ENCODE measurements at places on chromosomes 2 and 18. TPM values are rescaled to one million over a fixed set of nuclear protein-coding genes. Genes with fewer than 3 reads are reported as not detected.

CFAP65 gene
- polyA plus RNA-seq, result 0.06 TPM

NMUR1 gene
- 0.37 TPM for polyA plus RNA-seq

IL18R1 gene
- polyA plus RNA-seq, result 19.7 TPM

SERPINB10 gene
- not detected for polyA plus RNA-seq

- peaks cover 8% of the 10 kb centered on the region for H3K4me1 ChIP-seq
- H3K36me3 ChIP-seq, result no peaks in the 10 kb centered on the region
- no peaks in the 10 kb centered on the region for H3K27me3 ChIP-seq
- no peak overlapping the region for H3K4me3 ChIP-seq
- no peak overlapping the region for H3K27ac ChIP-seq
Measured at GRCh38 chr18:27954226-27954625, 222.7 kb downstream of the CDH2 start.

POTEC gene
- not detected for polyA plus RNA-seq

DNA sequence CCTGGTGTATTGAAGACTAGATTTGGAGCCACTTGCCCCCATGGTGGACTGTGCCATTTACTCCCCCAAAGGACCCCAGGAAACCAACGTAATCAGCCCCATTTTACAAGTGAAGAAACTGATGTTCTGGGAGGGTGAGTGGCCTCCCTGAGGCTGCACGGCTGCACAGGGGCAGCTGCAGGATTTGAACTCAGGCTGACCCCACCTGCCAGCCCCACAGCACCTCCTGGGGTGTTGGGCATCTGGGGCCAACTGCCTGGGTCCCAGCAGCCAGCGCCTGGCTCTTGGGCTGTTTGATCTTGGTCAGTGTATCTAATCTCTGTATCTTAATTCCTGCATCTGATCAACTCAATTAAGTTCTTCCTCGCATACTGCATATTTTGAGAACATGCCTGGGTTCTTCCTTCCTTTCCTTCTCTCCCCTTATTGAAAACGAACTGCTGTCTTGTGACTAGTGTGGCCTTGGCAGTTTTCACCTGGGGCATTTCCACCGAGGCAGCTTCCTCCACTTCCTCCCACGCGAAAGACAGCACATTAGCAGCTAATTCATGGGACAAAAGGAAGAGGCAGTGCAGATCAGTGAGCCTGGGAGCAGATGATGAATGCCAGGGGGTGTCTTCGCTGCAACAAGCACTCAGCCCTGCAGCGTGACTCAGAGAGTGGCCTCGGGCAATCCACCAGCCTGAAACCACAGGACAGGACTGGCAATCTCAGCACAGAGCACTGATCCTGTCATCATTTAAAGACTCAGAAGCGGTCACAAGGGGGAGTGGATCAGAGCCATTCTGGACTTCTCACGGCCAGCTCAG, 184.1 kb upstream of the RAB12 start:
- no peak overlapping the region for H3K27ac ChIP-seq
- no peak for DNase-seq
- H3K4me1 ChIP-seq, result no peaks in the 10 kb centered on the region
- H3K4me3 ChIP-seq, result no peak overlapping the region
- no peaks in the 10 kb centered on the region for H3K27me3 ChIP-seq

DNA sequence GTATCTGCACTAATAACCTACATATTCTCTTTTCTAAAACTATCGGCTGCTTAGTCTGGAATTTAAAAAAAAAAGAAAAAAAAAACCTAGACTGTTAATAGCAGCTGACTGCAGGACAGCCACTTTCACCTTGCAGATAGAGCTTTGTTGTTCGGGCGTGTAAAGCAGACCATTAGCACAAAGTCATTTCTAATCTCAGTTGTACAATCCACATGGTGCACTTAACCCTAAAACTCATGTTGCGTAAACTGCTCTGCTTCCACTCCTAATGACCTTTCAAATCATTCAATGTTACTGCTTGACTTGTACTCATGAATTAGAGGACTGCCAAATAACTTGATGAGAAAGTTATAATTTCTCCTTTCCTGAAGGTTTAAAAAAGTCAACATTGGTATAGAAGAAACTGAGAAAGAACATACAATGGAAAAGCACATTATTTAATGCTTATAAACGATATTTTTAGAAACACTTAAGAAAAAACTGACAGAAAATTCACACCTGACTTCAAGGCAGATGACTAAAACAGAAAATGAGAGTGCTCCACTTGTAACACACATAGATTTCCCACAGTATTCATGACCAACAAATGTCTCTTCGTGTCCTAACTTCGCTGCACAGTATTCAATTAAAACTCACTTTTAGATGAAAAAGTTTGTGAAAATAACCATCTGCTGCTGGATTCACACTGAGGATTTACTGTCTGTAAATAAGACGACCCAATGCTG, 2.6 kb downstream of the CDH2 start:
- H3K4me3 ChIP-seq, result peak overlapping the region; percentile 41
- peaks cover under 1% of the 10 kb centered on the region for H3K27me3 ChIP-seq
- no peaks in the 10 kb centered on the region for H3K36me3 ChIP-seq
- peak overlapping the region; percentile 75 for H3K27ac ChIP-seq

SLC8A1 gene
- 2.2 TPM for polyA plus RNA-seq

DNA sequence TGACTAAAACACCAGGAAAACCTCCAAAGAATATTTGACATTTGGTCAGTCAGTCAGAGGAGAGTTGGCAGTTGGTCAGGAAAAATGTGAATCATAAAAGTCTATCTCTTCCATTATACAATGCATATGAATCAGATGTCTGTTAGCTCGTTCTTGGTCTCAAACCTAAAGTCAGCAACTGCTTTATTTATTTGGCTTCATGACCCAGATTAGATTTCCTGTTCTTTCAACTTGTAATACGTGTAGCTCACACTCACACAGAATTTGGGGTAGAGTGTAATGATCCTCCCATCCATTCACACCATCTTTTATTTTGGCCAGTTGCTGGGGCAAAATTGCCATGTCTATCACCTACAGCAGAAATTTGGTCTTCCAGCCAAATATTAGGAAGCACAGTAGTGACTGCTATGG, 81.9 kb upstream of the COL5A2 start:
- H3K36me3 ChIP-seq, result no peaks in the 10 kb centered on the region
- no peak overlapping the region for H3K27ac ChIP-seq
- no peak for DNase-seq
- no peaks in the 10 kb centered on the region for H3K27me3 ChIP-seq
- H3K4me1 ChIP-seq, result no peaks in the 10 kb centered on the region

PCARE gene
- not detected for polyA plus RNA-seq

ANKRD53 gene
- polyA plus RNA-seq, result 4.7 TPM

- DNase-seq, result no peak
- no peaks in the 10 kb centered on the region for H3K27me3 ChIP-seq
- no peak overlapping the region for H3K4me3 ChIP-seq
- no peak overlapping the region for H3K27ac ChIP-seq
- no peaks in the 10 kb centered on the region for H3K36me3 ChIP-seq
Measured at GRCh38 chr2:855177-855576, 95.5 kb upstream of the SNTG2 start.

GRCh38 chr2:118732432-118732831, 115.0 kb downstream of the EN1 start:
- no peaks in the 10 kb centered on the region for H3K4me1 ChIP-seq
- H3K27me3 ChIP-seq, result no peaks in the 10 kb centered on the region
- DNase-seq, result no peak
- H3K27ac ChIP-seq, result no peak overlapping the region

DNA sequence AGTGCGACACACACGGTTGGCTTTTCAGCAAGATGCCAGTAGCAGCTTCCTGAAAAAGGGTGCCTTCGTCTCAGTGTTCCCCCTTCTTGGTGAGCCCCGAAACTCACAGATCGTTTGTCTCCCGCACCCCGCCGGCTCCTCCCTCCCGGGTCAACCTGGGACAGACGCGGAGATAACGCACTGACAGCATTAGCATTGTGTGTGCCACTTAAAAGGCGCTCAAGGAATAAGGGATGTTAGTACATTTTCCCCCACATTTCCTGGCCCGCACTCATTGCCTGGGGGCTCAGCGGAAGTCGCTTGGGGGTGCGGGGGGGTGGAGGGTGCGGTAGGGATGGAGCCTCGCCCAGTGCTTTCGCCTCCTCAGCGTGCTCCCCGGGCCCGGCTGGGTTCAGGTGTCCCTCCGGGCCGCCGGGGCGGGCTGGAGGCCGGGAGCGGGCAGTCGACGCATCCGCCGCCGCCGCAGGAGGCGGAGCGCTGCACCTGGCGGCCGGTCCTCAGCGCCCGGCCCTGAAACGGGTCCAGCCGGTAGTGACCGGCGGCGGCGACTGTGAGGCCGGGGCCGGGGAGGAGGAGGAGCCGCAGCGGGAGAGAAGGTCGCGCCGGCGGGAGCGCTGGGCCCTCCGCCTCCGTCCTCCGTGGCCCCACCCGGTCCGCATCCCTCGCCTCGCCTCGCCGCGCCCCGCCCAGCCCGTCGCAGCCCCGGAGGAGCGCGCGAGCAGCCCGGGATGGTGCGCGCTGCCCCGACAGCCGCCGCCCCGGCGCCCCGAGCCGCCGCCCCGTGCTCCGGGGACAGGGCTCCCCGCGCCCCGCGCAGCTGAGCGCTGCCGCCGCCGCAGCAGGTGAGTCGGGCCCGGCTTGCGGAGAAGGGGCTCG, at the start of gene MFSD6:
MFSD6 (plus strand) TSS at position 694 of the 876 bp plus-strand sequence. CDS start 27,675 bp downstream, outside the sequence.
- peaks cover 14% of the 10 kb centered on the region for H3K27me3 ChIP-seq
- H3K4me3 ChIP-seq, result peak within 1 kb of the TSS; percentile 94
- no peaks in the 10 kb centered on the region for H3K4me1 ChIP-seq
- H3K36me3 ChIP-seq, result no peaks in the 10 kb centered on the region
- H3K27ac ChIP-seq, result peak within 1 kb of the TSS; percentile 84

FMNL2 gene
- 10.3 TPM for polyA plus RNA-seq

SOWAHC gene
- polyA plus RNA-seq, result 14.0 TPM

ACTG2 gene
- 44.5 TPM for polyA plus RNA-seq

MYCN gene
- polyA plus RNA-seq, result 10.8 TPM

CNRIP1 gene
- polyA plus RNA-seq, result 3.1 TPM

DNA sequence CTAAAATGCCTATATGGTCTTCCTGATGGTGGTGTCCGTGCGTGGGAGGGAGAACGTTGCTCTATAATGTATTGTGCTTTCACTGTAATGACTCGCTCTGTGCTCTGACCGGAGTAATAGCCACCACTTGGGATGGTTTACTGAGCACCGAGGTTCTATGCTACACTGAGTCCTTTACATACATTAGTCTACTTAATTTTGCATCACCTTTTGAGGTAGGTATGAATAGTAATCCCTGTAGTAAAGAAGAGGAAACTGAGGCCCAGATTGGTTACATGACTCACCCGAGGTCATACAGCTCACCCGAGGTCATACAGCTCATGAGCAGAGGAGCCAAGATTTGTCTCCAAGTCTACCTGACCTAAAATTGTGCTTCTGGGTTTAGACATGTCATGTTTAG, 79.5 kb downstream of the ARMC9 start:
- no peaks in the 10 kb centered on the region for H3K27me3 ChIP-seq
- H3K27ac ChIP-seq, result no peak overlapping the region
- DNase-seq, result no peak
- no peaks in the 10 kb centered on the region for H3K36me3 ChIP-seq
- H3K4me3 ChIP-seq, result no peak overlapping the region

DTNA gene
- 18.3 TPM for polyA plus RNA-seq

SPDYA gene
- 2.1 TPM for polyA plus RNA-seq

GRCh38 chr18:28366676-28367075, 189.7 kb upstream of the CDH2 start:
- no peak overlapping the region for H3K27ac ChIP-seq
- no peaks in the 10 kb centered on the region for H3K36me3 ChIP-seq
- no peaks in the 10 kb centered on the region for H3K4me1 ChIP-seq
- no peaks in the 10 kb centered on the region for H3K27me3 ChIP-seq

DNA sequence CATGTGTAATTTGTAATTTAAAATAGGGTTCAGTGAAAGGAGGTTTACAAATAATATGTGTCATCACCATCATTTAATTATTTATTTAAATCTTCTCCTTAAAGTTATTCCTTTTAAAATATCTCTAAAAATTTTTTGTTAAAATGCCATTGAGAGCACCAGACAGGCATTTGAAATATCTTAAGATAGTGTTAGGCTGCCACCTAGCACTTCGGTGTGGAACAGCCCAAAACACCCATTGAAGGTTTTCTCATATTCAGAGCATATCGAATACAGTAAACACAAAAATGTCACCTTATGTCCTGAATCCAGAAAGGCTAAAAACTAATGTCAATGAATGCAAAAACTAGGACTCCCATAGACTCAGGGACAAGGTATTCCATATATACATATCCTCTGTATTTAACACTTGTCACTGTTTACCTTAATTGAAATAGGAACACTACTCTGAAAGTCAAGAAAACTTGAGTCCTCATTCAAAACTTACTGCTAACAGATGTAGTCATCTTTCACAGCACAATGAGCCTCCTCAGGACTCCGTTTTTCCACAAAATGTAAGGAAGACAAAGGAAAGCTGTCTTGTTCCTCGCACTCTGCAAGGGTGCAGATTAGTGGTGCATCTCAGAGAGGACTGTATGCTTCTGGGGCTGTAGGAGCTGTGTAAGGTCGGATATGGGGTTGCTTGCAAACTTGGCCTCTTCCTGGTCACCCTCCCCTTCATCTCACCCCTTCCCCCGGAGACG, 329.5 kb downstream of the PAX3 start:
- DNase-seq, result peak; percentile 58
- H3K4me3 ChIP-seq, result no peak overlapping the region
- H3K27ac ChIP-seq, result no peak overlapping the region
- H3K36me3 ChIP-seq, result no peaks in the 10 kb centered on the region

DNA sequence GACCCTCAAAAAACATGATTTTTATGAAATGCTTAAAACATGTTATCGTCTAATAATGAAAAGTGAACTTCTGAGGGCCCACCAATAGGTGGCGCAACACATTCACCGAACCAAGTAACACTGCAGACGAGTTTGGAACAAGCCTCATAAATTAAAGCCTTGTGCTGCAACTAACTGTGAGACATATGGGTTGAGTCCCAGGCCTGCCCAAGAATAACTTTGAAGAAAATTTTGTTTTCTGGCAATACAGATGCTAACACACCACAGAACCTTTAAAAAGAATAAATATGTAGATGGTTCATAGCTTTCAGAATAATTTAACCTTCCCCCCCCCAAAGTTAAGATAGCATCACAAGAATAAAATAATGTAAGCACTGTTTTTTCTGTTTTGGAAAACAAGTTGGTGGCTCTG, 285.9 kb downstream of the RNF144A start:
- DNase-seq, result peak; percentile 82
- no peak overlapping the region for H3K4me3 ChIP-seq
- H3K36me3 ChIP-seq, result no peaks in the 10 kb centered on the region
- H3K27ac ChIP-seq, result no peak overlapping the region
- no peaks in the 10 kb centered on the region for H3K27me3 ChIP-seq

DNA sequence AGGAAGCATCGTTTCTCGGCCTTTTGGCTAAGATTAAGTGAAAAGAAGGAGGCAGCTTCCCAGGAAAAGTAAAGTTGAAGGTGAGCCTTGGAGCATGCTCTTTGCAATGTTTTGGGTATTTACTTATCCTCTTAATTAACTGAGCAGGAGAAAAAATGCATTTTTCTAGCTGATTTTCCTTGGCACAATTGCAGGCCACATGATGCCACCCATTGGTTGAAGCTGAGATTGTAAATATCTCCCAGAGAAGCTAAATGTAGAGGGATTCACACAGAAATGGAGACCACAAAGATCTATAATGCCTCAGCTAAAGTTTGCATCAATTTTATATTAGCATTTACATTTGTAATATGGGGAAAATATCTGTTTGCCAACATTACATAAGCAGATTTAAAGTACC, 294.1 kb downstream of the KCNS3 start:
- no peak overlapping the region for H3K27ac ChIP-seq
- no peak for DNase-seq
- no peak overlapping the region for H3K4me3 ChIP-seq
- H3K4me1 ChIP-seq, result no peaks in the 10 kb centered on the region
- no peaks in the 10 kb centered on the region for H3K27me3 ChIP-seq

GRCh38 chr2:207142461-207142860, 23.3 kb downstream of the KLF7 start:
- H3K27me3 ChIP-seq, result no peaks in the 10 kb centered on the region
- H3K4me3 ChIP-seq, result no peak overlapping the region
- H3K4me1 ChIP-seq, result peaks cover 25% of the 10 kb centered on the region
- no peaks in the 10 kb centered on the region for H3K36me3 ChIP-seq
- H3K27ac ChIP-seq, result no peak overlapping the region
